Pancreas (tissue), 10 donors: ENCODE measurements at places on chromosomes 6 and 20. TPM values are rescaled to one million over a fixed set of nuclear protein-coding genes. Genes with fewer than 3 reads are reported as not detected.

The PDE7B gene
- total RNA-seq, result 1.2 TPM

The CALHM4 gene
- total RNA-seq, result not detected

GRCh38 chr20:51600950-51601349, 58.4 kb upstream of the NFATC2 start:
- no peaks in the 10 kb centered on the region for H3K27me3 ChIP-seq
- no peaks in the 10 kb centered on the region for H3K4me1 ChIP-seq
- no peak overlapping the region for H3K4me3 ChIP-seq

DNA sequence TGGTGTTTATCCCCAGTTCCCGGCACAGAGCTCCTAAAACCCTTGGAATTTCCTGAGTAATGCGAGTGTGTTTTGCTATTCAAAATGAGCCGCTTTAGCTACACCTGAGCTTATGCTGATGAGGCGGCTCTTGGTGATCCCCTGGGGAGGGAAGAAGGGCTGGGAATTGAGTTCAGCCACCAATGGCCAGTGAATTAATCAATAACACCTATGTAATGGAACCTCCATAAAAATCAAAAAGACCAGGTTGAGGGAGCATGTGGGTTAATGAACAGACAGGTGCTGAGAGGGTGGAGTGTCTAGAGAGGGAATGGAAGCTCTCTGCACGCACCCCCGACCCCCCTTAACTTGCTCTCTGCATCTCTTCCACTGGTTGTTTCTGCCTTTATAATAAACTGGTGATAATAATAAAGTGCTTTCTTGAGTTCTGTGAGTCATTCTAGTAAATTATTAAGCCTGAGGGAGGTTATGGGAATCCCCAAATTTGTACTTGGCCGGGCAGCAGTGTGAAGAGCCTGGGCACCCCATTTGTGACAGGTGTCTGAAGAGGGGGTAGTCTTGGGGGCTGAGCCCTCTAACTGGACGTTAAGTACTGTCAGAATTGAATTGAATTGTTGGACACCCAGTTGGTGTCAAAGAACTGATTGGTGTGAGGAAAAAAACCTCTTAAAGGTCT, 24.6 kb upstream of the SERPINB1 start:
- no peak overlapping the region for H3K27ac ChIP-seq
- no peaks in the 10 kb centered on the region for H3K36me3 ChIP-seq
- no peak overlapping the region for H3K4me3 ChIP-seq
- DNase-seq, result no peak

GRCh38 chr20:58194175-58194791, 34.2 kb downstream of the ANKRD60 start:
- H3K4me1 ChIP-seq, result no peaks in the 10 kb centered on the region
- no peaks in the 10 kb centered on the region for H3K36me3 ChIP-seq
- H3K27ac ChIP-seq, result no peak overlapping the region
- no peaks in the 10 kb centered on the region for H3K27me3 ChIP-seq
- no peak overlapping the region for H3K4me3 ChIP-seq

- no peak overlapping the region for H3K4me3 ChIP-seq
- no peak overlapping the region for H3K27ac ChIP-seq
- H3K4me1 ChIP-seq, result no peaks in the 10 kb centered on the region
- H3K36me3 ChIP-seq, result no peaks in the 10 kb centered on the region
- H3K27me3 ChIP-seq, result no peaks in the 10 kb centered on the region
Observed at GRCh38 chr6:54118117-54118516, 6.9 kb downstream of the MLIP start.
